Activated CD8-positive, alpha-beta T cell treated with anti-CD3 and anti-CD28 coated beads for 36 hours (primary cell): ENCODE measurements at places on chromosomes 16 and 17.

- DNase-seq = no peak
These were observed 712.8 kb downstream of the CDH8 start for GRCh38 chr16:61323456-61323855.

DNA sequence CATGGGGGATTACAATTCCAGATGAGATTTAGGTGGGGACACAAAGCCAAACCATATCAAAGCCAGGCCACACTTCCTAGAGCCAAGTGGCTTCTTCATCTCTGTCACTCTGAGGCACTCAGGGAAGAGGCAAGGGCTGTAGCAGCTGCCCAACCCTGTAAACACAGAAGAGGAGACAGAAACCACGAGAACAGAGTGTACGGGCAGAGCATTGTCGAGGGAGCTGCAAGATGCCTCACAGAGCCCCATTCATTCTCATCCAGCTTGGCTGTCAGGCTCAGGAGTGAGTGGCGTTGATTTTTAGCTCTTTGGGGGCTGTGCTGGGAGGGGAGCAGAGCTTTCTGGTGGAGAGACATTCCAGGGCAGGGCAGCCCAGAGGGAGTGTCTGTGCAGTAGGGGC lies 117.2 kb upstream of the SALL1 start:
- no peak for DNase-seq

DNA sequence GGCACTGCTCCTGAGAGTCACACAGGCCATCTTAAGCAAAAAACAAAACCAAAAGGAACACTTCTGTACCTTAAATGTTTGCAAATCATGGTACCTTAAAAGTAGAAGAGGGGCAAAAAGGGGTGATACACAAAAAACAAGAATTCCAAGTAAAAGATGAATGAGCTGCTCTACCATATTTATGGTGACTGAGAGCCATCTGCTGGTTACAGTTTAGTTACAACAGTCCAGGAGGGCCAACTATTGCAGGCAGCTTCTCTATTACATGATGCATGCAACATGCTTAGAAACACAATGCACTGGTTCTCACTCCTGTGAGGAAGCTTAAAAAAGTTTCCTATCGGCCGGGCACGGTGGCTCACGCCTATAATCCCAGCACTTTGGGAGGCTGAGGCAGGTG lies 53.5 kb downstream of the STX8 start:
- peak; percentile 12 for DNase-seq

- no peak for DNase-seq
These were observed at the start of gene SECTM1 for GRCh38 chr17:82333279-82334171. Gene SECTM1 (minus strand): TSS chr17:82333766. CDS start chr17:82327240, 6,526 bp downstream.

- no peak for DNase-seq
These were observed 5.9 kb upstream of the HS3ST6 start for GRCh38 chr16:1924095-1924494.

GRCh38 chr17:19284005-19284959 lies 47.1 kb downstream of the EPN2 start:
- no peak for DNase-seq

GRCh38 chr17:32452281-32452680 lies 8.0 kb downstream of the PSMD11 start:
- DNase-seq = no peak

DNA sequence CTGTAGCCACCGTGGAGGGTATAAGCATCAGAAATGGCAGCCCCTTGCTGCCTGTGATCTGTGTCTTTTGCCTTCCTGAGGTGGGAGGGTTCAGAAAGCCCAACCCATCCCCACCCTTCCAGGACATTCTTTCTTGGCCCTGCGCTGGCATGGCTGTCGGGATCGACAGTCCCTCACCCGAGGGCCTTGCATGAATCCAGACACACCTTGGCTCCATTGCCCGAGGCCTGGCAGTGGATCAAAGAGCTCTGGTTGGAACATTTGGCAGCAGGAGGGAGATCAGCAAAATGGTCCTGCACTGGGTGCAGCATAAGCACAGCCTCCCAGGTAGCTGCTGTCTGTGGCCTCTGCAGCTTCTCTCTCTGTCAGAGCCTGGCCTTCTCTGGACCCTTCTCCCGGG lies 246.6 kb upstream of the MAF start:
- DNase-seq = no peak

GRCh38 chr17:68198931-68199836 lies 48.7 kb upstream of the AMZ2 start:
- DNase-seq = peak; percentile 53

GRCh38 chr17:68397108-68397536 lies 60.2 kb downstream of the WIPI1 start:
- DNase-seq = no peak

DNA sequence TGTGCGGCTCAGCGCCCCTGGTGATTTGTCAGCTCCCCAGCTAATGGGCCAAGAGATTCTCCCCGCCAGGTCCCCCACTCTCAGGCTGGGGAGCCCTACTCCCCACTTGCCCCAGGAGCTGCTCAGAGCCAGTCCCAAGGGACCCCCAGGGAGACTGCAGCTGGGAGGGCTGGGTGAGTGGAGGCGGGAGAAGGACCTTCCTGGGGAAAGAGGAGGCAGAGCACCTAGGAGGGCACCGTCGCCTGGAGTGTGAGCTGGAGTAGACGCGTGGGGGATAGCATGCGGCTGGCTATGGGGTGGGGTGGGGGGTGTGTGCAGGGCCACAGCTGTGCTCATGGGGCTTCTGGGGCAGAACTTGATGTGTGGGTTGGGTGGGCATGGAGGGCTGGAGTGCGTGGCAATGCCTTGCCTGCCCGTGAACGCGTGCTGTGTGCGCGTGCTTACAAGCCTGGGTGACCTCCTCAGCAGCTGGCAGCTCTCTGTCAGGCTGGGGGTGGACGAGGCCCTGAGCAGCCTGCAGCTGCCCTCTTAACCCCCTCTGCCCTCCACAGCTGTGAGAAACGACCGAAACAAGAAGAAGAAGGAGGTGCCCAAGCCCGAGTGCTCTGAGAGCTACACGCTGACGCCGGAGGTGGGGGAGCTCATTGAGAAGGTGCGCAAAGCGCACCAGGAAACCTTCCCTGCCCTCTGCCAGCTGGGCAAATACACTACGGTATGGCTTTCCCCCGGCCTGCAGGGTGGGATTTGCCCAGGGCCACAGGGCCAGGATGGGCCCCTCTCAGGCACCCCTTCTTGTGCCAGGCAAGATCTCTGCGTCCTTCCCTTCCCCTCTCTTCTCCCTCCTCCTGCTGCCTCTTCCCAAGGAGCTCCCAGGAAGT lies 12.9 kb downstream of the GJD3 start:
- no peak for DNase-seq

DNA sequence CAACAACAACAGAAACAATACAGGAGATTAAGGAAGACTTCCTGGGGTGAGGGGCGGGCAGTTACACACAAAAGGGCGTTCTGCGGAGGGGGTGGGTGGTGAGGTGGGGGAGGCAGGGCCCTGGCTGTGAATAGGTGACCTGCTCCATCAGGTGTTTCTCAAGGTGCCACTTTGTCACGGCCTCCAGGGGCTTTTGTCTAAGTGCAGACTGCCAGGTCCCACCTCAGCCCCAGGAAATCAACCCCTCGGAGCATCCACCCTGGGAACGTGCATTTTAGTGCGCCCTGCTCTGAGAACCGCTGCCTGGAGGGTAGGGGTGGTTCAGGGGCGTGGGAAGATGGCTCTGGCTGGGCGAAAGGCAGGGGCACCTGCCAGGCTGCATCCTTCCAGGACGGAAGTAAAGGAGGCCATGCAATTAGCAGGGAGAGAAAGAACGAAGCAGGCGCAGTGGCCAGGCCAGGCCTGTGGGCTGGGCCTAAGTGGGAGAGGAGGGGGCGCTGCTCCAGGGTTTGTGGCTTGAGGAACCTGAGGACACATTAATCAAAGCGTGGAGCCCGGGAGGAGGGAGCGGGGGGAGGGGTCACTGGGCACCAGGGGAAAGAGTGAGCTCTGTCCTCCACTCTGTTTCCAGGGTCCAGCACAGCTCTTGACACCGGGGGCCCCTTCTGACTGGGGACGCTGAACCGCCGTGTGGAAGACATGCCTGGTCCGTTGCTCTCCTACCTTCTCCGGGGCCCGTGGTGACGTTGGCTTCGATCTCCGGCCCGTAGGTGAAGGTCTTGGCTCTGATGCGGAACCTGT lies 49.4 kb upstream of the CDC42EP4 start:
- DNase-seq = no peak

DNA sequence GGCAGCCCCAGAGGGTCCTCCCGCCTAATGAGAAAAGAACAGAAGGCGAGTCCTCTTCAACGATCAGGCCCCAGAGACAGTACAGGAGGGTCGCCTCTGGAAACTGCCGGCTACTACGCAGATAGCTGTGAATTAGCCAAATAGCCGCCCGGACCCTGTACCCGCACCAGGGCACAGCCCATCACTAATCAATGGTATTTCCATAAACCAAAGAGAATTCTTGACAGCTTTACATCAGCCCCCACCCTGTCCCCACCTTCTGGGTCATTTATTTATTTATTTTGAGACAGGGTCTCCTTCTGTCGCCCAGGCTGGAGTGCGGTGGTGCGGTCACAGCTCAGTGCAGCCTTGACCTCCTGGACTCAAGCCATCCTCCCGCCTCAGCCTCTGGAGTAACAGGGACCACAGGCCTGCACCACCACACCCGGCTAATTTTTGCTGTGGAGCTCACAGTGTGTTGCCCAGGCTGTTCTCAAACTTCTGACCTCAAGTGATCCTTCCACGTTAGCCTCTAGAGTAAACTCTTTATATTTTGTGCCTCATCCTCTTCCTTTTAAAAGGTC lies 805 bp upstream of the CLCN7 start:
- DNase-seq = no peak

DNA sequence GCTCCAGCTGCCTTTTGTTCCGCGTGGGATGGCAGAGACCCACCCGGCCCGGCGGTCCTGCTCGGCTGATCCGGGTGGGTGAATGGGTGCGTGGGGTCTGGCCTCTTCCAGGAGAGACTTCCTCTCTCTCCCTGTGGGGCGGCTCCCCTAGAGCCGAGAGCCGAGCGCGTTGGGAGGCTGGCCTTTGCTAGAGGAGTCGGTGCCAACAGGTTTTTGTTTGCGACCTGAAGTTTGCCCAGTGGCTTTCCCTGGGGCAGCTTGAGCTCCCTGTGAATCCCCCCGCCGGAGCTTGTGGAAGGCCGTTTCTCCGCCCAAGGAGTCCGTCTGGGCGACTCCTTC lies 970 bp downstream of the EPN2 start:
- peak; percentile 7 for DNase-seq

DNA sequence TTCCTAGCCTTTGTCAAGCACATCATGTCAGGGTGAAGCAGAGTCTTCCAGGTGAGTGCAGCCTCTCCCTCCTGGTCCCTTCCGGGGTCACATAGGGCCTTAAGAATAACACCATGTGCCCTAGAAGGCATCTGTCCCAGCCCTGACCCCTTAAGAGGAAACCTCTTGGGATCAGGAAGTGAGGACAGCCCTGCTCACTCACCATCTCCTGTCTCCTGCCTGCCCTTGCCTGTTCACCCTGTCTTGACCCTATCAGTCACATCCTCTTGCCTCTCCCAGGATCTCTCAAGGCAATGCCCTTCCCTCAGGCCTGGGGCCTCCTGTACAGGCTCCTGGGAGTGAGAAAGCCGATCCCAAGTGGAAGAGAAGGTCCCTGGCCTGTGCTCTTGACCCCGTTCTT lies 13.9 kb downstream of the MYL4 start:
- DNase-seq = no peak

GRCh38 chr16:77663711-77664110 lies 58.6 kb upstream of the NUDT7 start:
- DNase-seq = no peak

DNA sequence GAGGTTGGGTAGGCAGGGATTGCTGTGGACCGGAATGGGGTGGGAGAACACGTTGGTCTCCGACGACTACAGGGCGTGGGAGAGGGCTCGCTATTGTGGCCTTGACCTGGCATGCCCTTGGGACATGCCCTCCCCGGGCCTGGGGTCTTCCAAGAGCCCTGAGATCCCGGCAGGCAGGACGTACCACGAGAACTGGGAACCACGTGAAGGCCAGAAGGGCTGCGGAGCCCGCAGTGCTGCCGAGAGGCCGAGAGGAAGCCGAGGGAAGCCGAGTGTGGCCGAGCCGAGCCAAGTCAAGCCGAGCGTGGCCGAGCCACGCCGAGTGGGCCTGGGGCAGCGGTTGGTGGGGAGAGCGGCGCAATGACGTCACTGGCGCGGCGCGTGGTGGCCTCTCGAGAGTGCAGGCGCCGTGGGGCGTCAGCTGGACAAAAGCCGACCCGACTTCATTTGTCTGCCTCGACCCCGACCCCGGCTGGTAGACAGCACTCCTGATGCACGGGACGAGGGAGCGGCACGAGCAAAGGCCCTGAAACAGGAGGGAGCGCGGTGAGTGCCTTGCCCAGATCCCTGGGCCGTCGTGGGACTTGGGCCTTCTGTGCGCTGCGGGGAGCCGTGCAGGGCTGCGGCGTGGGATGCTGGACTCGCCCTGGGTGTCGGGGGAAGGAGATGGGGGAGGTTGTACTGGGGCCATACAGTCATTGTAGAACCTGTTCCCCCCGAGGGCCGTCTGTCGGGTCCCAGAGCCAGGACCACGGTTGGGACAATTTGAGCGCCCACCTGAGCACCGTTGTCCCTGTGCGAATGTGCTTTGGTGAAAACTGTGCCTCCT lies 6.6 kb downstream of the SOCS1 start:
- no peak for DNase-seq

- peak; percentile 97 for DNase-seq
These were observed at the start of gene MT2A for GRCh38 chr16:56608043-56608875. Gene MT2A (plus strand): TSS chr16:56608584. CDS start chr16:56608656, 72 bp downstream.

GRCh38 chr17:77907497-77908461 lies 50.7 kb upstream of the TNRC6C start:
- DNase-seq = no peak

DNA sequence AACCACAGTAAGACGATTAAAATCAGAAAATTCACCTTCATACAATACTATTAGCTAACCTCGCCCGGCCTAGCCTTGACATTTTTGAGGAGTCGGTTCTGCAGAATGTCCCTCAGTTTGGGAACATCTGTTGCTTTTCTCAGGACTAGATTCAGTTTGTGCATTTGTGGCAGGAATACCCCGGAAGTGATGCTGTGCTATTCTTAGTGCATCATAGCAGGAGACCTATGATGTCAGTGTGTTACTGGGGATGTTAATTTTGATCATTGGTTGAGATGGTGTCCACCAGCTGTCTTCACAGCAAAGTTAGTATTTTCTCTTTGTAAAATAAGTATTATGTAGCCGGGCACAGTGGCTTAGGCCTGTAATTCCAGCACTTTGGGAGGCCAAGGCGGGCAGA lies 21.5 kb upstream of the HELZ start:
- no peak for DNase-seq

- DNase-seq = no peak
These were observed 296.9 kb downstream of the ZFHX3 start for GRCh38 chr16:72751076-72751475.

GRCh38 chr17:49577650-49577934 lies 1.9 kb downstream of the NXPH3 start:
- no peak for DNase-seq

- no peak for DNase-seq
These were observed 801 bp downstream of the VPS35 start for GRCh38 chr16:46688101-46688653.

- no peak for DNase-seq
These were observed 35.3 kb upstream of the CCR7 start for GRCh38 chr17:40600486-40601046.

- DNase-seq = no peak
These were observed 197.5 kb downstream of the HS3ST3A1 start for GRCh38 chr17:13403982-13404946.

DNA sequence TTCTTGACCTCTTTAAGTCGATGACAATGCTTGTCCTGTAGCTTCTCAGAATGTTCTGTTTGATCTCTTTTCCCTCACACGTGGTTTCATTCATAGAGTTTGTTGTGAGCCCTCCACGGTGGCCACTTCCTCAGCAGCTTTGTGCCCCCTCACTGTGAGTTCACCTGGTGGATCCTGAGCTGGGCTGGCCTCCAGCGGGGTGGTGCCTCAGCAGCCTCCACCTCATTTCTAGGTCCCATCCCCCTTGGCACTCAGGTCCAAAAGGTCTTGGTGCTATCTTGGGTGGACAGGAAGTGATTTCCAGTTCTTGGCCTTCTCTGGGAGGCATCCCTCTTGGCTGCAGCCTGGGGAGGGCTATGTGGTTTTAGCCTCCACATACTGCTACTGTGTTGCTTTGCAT lies 203.2 kb upstream of the WSCD1 start:
- DNase-seq = no peak
